Stimulated activated CD8-positive, alpha-beta memory T cell treated with anti-CD3 and anti-CD28 coated beads, Interleukin-4, amount 100 ng/mL, for 1 hour (primary cell): ENCODE measurements at places on chromosomes 2 and 18.

GRCh38 chr2:178330175-178331017 lies 120.6 kb downstream of the PRKRA start:
- no peak for DNase-seq

DNA sequence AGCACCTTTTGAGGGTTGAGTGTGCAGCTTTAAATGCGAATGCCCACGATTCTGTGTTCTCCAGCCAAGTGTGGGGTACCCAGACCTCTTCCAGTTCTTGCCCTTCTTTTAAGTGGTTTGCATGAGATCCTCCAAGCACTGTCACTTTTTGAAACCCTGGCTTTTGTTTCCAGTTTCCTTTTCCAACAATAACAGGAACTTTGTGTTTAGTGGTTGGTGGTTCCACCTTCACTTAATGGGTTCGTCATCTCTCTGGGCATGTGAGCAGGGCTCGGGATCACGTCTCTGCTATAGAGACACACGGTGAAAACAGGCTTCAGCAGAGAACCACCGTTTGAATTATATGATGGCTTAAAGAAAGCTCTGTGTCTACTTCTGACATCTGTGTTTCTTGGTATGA lies 197.6 kb downstream of the LDLRAD4 start:
- no peak for DNase-seq

DNA sequence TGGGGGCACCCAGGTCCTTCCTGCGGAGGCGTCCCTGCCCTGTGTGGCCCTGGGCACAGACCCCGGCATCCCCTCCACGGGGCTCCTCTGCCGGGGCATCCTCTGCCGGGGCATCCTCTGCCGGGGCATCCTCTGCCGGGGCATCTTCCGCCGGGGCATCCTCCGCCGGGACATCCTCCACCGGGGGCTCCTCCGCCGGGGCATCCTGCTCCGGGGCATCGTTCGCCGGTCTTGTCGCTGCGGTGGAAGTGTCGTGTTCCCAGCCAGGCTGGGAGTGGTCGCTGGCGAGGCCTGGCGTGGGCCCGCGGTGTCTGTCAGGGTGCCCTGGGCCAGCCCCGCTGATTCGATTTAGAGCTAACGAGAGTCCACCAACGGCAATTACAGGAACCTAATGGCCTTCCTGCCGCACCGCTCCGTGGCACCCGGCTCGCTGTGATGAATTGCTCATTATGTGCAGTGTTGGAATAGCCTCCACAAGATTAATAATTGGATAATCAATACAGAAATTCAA lies 115.1 kb downstream of the NFATC1 start:
- no peak for DNase-seq

GRCh38 chr18:38496222-38496793 lies 930.7 kb upstream of the CELF4 start:
- DNase-seq: no peak

GRCh38 chr2:134143568-134143967 lies 110.3 kb upstream of the MGAT5 start:
- no peak for DNase-seq

DNA sequence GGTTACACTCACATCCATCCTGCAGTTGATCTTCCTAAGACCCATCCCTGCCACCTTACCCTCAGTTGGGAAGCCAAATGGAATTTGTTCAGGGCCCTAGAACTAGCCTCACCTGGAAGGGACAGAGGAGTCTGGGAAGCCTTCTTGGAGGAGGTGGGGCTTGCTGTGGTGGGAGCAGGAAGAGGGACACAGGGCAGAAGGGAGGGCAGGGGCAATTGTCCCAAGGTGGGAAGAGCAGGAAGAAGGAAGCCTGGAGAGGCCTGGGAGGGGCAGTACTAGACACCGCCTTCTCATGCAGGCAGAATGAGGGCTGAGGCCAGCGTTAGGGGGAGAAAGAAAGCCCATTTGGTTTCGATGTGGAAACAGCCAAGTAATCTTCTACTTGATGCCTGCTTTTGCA lies 34.1 kb upstream of the ASPRV1 start:
- no peak for DNase-seq

DNA sequence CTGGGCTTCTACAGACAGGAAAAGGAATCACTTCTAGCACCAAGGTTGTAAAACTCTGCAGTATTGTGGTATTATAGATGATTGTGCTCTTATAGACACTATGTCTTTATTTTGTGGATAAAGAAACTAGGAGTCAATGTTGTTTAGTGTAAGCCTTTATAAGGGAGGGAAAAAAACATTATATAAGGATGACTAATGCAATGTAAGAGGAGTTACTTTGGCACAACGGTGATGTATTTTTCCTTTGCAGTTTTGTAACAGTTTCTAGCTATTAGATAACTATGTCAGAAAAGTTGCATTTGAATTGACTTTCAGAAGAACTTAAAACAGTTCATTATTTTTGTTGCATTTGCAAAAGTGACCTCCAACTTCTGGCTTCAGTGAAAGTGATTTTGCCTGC lies 545.4 kb downstream of the CCDC85A start:
- no peak for DNase-seq
